Inflammatory macrophage treated with lipopolysaccharide for 4 hours (primary cell): ENCODE measurements at places on chromosomes 2 and 18.

DNA sequence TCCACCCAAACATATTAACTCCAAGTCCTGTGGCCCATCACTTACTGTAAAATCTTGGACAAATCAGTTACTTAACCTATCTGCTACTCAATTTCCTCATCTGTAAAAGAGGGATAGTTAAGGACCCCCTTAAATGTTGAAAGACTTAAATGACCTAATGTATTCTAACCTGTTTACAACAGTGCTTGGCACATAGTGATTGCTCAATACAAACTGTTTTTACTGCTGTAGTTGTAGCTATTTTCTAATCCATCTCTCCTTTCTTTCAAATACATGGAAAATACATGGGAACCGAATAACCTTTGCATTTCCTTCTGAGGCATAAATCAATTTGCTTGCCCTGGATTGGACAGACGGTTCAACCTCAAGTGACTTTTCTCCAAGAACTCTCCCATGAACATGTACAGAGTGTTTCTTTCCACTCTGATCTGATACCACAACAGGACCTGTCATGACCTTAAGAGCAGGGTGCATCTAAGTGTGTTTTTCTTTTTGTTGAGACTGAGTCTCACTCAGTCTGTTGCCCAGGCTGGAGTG, 2.7 kb downstream of the LNPK start:
- DNase-seq: no peak

DNA sequence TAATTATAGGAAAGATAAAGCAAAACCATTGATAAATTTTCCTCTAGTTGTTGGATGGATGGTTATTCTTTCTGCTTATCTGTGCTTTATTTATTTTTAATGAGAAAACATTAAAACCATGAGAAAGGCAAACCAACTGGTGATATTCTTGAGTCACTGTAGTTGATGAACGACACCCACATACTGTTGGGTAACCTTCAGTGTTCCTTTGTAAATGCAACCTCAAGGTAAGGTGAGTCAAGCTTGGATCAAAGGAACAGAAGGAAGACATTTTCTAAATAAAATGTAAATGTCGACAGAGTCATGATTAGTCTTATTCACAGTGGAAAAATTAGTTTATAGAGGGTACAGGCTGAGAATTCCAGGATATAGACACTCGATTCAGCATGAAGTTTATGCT, 12.7 kb downstream of the ABCB11 start:
- DNase-seq: no peak

DNA sequence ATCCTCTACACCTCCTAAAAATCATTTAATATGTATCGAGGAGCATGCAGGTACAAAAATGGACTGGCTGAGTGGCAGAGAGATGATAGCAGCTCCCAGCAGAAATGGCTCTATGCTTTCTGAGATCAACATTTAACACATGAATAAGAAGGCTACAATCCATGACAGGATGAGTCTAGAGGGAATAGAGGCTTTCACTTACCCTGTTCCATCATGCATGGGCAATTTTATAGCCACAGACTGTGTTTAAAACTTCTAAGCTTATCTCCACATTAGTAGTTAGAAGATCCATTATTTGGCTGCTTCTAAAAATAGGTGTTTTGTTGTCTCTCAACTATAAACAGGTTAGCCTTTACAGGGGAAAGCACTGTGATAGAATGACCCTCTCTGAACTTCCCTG, 149.1 kb upstream of the ARHGAP28 start:
- DNase-seq: no peak

DNA sequence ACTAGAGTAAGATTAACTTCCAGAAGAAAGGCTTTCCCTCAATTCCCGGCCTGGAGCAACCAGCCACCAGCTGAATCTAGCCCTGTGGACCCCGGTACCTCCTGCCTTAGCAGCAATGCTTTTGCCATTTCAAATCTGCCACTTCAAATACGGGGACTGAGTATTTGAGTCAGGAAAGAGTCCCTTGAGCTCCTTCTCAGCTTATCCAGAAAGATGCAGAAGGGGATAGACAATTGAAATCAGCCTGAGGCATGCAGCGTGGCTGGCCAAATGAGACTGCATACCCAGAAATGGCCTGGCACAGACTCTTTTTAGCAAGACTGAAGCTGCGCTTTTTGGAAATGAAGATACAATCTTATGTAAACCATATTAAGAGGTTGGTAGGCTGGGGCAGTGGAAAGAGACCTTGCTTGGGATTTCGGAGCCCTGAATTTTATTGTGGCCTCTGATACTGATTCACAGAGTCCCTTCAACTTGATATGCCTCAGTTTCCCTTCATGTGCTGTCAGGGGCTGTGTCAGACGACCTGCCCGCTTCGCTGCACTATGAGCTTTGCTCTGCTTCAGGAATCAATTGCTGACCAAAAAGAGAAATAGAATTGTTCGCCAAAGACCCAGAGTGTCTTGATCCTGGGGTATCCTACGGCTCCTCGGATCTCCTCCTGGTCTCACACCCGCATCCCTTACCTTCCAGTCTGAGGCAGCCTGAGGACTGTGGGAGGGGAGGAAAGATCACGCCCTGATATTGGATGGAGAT, 1.0 kb downstream of the MATN3 start:
- no peak for DNase-seq

- no peak for DNase-seq
Observed at GRCh38 chr2:2146969-2147900, 183.8 kb downstream of the MYT1L start.

DNA sequence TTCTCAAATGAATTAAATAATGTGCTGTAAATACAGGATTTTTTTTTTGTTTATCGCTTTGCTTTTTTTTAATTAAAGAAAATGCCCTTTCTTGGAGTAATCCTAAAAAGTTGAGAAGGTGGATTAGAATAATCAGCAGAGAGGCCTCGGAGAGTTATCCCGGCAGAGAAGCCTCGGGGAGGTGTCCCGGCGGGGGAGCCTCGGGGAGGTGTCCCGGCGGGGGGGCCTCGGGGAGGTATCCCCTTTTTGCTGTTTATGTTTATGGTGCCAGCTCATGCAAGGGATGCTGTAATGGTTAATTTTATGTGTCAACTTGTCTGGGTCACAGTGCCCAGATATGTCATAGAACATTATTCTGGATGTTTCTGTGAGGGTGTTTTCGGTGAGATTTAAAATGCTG, 263.0 kb upstream of the TRIB2 start:
- no peak for DNase-seq

GRCh38 chr2:230439590-230439989, 23.6 kb downstream of the SP100 start:
- DNase-seq: peak; percentile 73

DNA sequence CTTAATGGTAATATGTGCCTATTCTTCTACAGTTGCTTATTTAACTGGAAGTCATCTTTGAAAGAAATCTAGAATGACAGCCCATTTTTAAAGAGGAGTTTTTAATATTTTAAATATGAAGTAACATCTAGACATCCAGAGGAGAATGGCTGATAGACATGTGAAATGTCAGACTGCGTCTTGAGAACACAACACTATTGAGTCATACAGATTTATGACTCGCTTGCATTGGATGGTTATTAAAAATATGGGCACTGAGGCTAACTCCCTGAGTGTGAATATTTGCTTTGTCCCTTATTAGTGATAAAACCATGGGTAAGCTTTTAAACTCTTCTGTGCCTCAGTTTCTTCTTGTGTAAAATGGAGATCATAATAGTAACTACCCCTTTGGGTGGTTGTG, 22.9 kb downstream of the TDRD15 start:
- no peak for DNase-seq

GRCh38 chr2:39696838-39697237, 31.1 kb downstream of the TMEM178A start:
- DNase-seq: peak; percentile 18

- no peak for DNase-seq
Observed at GRCh38 chr18:21735452-21736015, 5.1 kb upstream of the MIB1 start.

GRCh38 chr2:43288417-43289305, 62.3 kb upstream of the ZFP36L2 start:
- peak; percentile 94 for DNase-seq

DNA sequence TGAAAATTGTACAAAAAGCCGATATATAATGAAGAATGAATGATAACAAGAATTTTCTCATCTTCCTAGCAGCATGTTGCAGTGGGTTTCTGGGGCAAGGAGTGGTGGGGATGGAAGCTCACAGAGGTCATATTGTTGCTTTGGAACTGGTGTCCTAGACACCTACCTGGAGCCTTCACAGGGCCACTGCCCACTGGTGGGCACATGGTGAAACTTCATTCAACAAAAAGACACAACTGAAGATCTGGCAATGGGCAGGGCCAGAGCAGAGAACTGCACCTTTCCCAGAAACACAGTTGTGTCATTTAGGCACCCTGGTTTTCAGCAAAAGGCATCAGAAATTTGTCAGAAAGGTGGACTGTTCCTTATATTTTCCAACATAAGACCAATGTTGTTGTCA, 115.3 kb downstream of the FHOD3 start:
- no peak for DNase-seq

DNA sequence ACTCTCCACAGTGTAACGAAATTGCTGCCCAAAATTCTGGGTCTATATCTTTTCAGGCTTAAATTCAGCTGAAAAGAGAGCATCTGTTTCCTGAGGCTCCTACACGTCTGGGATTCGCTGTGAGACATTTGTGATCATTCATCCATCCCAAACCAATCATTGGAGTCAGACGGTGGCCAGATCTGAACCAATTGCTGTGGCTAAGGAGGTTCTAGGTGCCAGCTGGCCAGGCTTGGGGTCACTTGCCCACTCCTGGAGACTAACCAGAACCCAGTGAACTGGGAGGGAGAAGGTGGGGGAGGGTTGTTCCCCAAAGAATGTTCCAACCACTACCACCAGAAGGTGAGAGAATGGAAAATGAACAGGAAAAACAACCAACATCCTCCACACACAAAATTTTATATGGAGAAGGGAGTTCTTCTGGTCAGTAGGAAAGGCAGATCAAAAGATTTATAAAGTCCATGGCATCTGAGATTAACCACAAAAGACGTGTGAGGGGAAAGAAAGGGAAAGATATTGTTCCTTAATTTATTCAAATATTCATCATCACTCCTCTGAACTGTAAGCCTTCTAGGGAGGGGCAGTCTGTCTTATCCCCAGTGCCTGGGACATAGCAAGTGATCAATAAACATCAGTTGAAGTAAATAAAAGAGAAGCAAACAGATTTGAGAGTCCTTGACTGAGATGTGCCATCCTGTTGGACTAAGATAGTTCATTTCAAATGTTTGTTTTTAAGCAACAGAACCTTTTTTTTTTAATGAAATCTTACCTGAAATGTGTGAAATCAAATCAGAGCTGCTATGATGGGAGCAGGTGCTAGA, 3.0 kb upstream of the RTKN start:
- no peak for DNase-seq

DNA sequence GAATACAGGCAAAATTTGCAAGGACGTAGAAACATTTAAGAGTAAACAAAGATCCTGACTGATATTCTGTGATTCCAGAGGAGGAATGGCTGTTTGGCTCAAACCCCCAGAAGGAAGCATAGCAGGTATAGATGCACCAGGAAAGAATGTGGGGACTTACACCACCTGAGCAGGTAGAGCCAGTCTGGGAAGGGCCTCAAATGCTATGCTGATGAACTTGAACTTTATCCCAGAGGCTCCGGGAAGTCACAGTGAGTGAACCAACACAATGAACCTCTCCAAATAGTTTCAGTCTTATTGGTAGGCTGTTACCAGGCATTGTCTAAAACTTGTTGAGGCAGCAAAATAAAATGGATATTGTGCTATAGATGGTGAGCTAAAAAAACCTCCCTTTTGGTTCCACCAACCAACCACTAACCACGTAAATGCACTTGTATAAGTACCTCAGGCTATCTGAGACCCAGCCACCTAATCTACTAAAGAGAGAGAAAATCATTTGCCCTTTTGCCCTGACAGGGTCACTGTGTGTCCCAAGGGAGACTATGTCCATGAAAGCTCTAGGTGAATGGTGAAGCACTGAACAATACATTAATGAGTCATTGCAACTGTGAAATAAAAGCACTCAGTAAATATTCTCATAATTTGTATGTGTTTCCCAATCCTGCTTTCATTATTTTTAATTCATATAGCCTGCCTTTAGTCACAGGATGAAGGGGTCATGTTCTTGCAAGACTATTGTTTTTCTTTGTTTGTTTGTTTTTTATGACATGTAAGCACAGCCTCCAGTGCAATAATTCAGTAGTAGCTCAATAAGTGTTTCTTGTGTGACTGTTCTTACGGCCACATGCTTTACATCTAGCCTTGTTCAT, 911.6 kb downstream of the EPHA4 start:
- DNase-seq: no peak

DNA sequence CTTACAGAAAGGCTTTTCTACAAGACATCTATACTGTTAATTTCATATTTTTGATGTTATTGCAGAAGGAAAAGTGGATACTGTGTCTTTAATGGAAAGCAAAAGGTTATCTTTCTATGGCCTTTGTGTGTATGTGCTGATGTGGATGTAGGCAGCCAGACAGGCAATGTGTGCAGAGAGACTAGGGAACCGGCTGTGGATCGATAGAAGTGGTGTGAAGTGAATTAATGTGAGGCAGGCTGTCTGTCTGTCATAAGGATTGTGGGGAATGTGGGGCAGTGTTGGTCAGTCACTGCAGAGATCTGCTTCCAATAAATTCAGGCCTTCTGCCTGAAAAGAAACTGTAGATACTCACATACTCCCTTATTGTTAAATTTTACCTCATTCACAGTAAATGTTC, 156.7 kb downstream of the WDR7 start:
- DNase-seq: no peak

- no peak for DNase-seq
Observed at GRCh38 chr18:7584646-7585275, 17.6 kb downstream of the PTPRM start.

- no peak for DNase-seq
Observed at GRCh38 chr2:229445501-229446211, 174.6 kb upstream of the PID1 start.

DNA sequence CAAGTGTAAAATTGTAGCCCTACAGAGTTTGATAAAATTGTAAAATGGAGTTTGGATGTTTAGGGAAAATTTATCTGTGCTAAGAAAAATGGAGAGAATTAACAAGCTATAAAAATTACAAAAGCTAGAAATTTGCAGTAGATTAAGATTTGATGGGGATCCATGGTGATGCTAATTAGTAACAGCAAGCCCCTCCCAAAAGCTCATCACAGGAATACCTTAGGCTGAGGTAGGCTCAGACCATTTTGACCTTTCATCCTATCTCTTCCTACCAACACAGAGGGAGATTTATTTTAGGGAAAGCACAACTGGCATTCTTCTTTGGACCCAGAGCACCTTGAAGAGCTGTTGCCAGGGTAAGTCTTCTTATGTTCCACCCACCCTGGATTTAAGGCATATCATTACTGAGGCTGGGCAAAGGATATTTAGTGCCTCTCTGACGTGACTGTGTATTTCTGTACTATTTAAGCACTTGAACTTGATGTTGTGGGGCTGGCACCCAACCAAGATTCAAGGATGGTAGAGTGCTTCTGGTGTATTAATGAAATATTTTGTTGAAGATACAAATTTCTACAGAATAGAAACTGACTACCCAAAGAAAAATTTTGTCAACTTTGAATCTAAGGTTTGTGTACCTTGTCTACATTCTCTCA, 70.8 kb upstream of the SLC39A10 start:
- no peak for DNase-seq

- peak; percentile 28 for DNase-seq
Observed at GRCh38 chr2:105104208-105104731, 66.4 kb downstream of the MRPS9 start.
